ENCODE measurements at places on chromosomes 13 and 19.

- DNase-seq = no peak
These were observed 1.4 kb downstream of the LILRB2 start for GRCh38 chr19:54279406-54279962.

DNA sequence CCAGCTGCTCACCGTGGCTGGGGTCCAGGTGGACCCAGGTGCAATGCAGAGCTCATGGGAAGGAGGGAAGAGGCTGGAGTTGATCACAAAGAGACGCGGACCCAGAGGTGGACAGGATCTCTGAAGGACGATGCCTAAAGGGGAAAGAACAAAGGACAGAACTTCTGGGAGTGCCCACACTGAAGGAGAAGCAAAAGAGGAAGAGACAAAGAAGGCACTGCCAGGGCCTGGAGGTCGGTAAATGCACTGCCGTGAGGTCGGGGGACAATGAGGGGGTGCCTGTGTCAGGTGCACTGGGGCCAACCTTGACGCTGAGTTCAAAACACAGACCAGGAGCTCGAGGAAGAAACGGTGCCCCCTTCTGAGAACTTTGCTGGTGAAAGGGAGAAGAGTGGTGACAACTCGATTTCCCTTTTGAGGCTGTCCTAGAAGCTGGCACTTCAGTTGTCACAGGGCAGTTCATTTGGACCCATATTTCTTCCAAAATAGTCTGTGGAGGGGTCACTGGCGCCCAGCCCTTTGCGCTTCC lies 55.6 kb downstream of the GJA3 start:
- no peak for DNase-seq

DNA sequence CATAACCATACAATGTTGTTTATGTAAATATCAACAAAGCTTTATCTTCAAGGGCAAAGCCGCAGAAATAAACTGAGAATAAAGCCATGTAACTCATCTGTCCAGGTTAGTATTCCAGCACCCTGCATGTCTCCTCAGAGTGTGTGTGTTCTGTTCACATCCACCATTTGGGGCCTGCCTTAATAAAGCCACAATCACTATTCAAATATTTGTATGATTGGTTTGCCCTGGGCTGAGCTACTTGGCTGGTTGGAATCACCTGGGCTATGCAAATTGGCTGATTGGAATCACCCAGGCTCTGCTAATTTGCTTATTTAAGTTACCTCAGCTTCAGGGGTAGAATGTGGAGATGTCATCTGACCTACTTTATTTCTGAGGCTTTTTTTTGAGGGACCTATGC lies 42.4 kb upstream of the ZNF737 start:
- DNase-seq = no peak

GRCh38 chr13:111342721-111343120 lies 22.3 kb downstream of the TEX29 start:
- no peak for DNase-seq

GRCh38 chr13:43156916-43157315 lies 133.5 kb downstream of the DNAJC15 start:
- no peak for DNase-seq

DNA sequence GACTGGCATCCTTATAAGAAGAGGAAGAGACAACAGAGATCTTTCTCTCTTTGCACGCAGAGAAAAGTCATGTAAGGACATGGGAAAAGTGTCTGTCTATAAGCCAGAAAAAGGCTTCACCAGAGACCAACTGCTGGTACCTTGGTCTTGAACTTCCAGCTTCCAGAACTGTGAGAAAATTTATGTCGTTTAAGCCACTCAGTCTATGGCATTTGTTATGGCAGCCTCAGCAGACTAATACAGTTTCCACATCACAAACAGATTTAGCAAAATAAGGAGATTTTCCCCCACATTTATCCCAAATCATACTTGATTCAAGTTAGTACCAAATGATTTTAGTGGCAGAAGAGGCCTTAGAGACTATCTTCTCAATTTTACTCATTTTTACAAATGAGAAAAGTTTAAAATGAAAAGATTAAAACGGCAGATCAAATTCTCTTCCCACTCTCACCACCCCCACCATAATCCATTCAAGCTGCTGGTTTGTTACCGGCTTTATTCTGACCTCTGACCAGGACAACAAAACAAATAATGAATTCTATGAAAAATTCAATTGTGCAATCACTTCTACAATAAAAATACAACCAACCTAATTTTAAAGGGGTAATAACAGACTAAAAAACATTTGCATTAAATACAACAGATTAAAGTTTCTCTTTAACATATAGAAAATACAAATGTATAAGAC lies 316.3 kb downstream of the TBC1D4 start:
- DNase-seq = no peak

DNA sequence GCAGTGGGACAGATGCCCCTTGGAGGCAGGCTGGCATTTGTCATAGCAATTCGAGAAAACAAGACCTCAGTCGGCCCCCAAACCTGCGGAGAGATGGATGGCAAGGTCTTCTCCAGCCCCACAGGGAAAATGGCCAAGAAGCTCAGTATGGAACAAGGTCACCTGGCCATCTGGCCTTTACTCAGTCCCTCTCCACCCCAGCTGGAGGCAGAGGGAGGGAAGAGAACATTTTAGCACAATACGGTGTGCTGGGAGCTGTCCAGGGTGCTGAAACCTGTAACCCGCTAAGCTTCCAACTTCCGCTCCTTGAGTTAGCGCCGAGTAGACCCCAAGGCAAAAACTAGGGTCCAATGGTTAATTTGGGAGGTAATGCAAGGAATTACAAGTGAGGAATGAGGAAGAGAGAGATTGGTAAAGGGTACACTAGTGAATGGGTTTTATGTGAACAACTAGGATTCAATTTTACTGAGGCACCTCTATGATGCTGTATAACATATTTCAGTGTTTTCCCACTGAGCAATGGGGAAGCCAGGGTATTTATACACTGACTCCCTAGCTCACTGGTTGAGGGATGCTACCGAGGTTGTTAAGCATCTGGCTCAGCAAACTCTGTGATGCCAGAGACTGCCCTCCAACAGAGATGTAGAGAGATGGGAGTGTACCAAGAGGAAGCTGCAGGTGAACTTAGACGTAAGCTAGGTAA lies 64.3 kb downstream of the CACNA1A start:
- DNase-seq = peak; percentile 76

- DNase-seq = no peak
These were observed 3.1 kb downstream of the PPP1R14A start for GRCh38 chr19:38252941-38253691.

GRCh38 chr13:78228940-78229339 lies 310.3 kb upstream of the EDNRB start:
- DNase-seq = no peak

GRCh38 chr19:55546822-55547614 lies 1.7 kb upstream of the SBK3 start:
- DNase-seq = no peak

DNA sequence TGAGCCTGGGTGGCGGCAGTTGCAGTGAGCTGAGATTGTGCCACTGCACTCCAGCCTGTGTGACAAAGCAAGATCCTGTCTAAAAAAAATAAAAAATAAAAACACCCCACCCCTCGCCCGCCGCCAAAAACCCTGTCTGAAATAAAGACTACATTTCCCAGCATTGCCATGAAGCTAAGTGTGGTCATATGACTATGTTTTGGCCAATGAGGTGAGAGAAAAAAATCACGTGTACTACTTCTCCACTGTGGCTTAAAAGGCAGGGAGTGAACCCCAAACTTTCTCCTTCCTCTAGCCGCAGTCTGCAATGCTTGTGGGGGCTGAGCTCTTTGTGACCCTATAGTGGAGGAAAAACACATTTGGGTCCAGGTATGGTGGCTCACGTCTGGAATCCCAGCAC lies 54.9 kb downstream of the COLGALT1 start:
- DNase-seq = no peak

- DNase-seq = no peak
These were observed 102.1 kb upstream of the C1QTNF9B start for GRCh38 chr13:23999424-23999823.

DNA sequence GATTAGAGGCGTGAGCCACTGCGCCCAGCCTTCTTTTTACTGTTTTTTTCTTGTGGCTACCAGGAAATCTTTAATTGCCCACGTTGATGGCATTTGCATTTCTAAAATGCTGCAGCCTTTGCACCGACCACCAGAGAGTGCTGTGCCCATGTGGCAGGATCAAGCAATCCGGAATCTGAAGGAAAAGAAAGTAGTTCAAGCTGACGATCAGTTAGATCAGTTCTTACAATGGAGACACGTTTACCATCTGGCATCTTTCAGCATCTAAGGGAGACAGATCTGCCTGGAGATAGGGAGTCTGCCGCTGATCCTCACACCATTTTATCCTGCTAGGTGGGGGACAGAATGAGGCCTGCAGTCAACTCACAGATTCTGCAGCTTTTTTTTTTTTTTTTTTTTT lies 19.9 kb downstream of the TINCR start:
- DNase-seq = no peak

DNA sequence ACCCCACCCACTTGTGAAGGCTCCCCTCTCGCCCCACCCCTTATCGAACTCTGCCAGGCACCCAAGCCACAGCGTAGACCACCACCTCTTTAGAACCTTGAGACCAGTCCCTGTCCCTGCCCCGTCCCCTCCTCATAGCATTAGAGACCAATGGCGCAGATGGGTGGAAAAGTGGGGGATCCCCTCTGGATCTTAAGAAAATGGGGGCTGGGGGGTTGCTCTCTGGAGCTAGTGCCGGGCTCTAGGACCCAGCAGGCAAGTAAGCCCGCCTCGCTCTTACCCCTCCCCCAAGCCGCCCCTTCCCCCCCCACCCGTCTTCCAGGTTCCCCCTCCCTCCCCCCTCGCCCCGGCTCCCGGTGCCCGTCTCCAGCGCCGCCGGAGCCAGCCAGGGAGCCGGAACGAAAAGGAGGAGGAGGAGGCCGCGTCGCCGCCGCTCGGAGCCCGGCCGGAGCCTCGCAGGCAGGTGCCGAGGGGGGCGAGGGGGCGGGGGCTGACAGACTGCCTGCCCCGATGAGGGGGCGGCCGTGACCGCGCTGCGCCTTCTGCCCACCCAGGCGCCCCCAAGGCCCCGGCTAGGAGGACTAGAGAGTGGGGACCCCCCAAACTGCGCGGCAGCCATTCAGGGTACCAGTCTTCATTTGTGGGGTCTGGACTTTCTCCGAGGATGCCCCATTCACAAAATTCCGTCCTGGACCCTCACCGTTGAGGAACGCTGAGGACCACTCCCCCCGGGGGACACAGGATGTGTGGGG lies at the start of gene SPRED3:
Gene SPRED3, plus strand, starts transcription at position 349 of the 752 bp plus-strand sequence. CDS start 1,606 bp downstream, outside the sequence.
- no peak for DNase-seq

- peak; percentile 17 for DNase-seq
These were observed 29.4 kb downstream of the DNM2 start for GRCh38 chr19:10747271-10747670.

DNA sequence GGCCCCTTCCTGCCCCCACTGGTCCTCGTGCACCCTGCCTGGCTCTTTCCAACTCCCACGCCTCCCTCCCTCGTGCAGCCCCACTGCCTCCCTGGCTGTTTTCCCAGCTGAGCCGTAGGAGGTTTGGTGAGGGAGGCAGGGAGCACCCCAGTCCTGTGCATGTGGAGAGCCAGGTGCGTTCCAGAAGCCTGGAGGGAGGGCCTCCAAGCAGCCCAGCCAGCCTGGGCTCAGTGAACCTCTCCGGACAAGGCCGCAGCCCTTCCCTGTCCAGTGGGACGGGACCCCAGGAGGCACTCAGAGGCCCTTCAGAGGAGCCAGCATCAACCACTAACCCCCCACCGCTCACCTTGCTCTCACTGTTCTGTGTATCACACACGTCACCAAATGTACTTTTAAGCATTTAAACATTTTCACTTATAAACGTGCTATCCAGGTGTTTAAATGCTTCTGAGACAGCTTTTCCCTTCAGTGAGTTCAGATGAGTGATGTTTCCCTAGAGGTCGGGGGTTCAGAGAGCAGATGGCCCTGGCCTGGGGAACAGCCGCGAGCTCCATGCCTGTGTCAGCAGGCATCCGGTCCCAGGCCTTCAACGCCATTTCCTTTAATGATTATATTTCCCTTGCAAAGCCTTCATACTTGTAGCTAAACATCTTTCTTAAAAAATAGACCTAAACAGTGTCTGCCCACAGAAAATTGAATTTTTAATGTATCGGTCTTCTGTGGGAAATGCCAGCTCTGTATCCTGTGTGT lies 122.6 kb downstream of the ATP11A start:
- DNase-seq = no peak

- DNase-seq = no peak
These were observed 30.2 kb downstream of the C2CD4C start for GRCh38 chr19:378706-379105.

DNA sequence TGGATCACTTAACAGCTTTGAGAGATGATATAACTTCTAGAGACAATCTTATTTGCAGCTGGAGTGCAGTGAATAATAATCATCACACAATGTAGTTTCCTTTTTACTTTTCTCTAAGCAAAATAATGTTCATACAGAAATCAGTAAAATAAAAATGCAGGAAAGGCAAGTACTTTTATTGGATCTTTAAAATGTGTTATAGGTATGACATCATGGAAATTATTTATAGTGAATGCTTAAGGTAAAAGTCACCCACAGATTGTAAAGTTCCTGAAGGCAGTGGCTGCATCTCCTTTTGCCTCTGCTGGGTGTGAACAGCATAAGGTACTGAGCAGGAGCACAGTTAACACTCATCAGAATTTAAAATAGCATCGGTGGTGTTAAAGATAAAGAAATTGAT lies 17.3 kb upstream of the IL17D start:
- DNase-seq = no peak

GRCh38 chr13:85312071-85312470 lies 487.1 kb downstream of the SLITRK6 start:
- no peak for DNase-seq

DNA sequence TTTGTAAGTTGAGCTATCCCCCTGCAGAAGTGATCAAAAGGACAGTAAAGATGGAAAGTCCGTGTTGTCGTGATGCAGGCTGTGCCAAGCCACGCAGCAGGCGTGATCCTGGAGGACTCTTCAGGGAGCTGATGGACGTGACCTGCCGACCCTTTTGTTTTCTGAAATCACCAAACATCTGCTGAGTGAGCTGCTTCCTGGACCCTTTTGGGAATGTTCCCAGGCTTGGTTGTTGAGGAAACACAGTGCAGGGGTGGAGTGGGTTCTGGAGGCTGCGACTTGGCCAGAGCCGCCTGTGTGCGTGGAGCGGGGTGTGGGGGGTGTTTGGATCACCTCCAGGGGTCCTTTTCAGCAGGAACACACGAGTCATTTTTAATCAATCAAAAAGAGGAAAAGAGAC lies 15.4 kb upstream of the CPAMD8 start:
- DNase-seq = no peak

- no peak for DNase-seq
These were observed 6.0 kb downstream of the KANK2 start for GRCh38 chr19:11191273-11191755.
